ENCODE measurements at places on chromosomes 2 and 18. TPM values are rescaled to one million over a fixed set of nuclear protein-coding genes. Genes with fewer than 3 reads are reported as not detected.

The CYP27C1 gene
- polyA plus RNA-seq = 7.0 TPM

The RPRM gene
- 5.8 TPM for polyA plus RNA-seq

The SCN7A gene
- 13.8 TPM for polyA plus RNA-seq

The KHK gene
- polyA plus RNA-seq = 52.3 TPM

The REG3A gene
- polyA plus RNA-seq = not detected

The KLHL41 gene
- polyA plus RNA-seq = 0.99 TPM

The SPOPL gene
- polyA plus RNA-seq = 29.7 TPM

The IL36A gene
- polyA plus RNA-seq = not detected

The INHBB gene
- 1.1 TPM for polyA plus RNA-seq

The PDE6D gene
- 28.9 TPM for polyA plus RNA-seq

The CRYGC gene
- not detected for polyA plus RNA-seq
